ENCODE measurements at places on chromosomes 1 and 21. TPM values are rescaled to one million over a fixed set of nuclear protein-coding genes. Genes with fewer than 3 reads are reported as not detected.

The FMO2 gene
- total RNA-seq, result not detected

The BTBD8 gene
- 1.6 TPM for total RNA-seq

The NAV1 gene
- 2.7 TPM for total RNA-seq

The OR2AK2 gene
- total RNA-seq, result not detected

The CD58 gene
- total RNA-seq, result 29.2 TPM

GRCh38 chr1:115726161-115726560 is 42.4 kb downstream of the CASQ2 start:
- no peak overlapping the region for H3K27ac ChIP-seq
- H3K4me1 ChIP-seq, result no peaks in the 10 kb centered on the region
- H3K36me3 ChIP-seq, result no peaks in the 10 kb centered on the region
- H3K27me3 ChIP-seq, result no peaks in the 10 kb centered on the region
- no peak for DNase-seq

- no peaks in the 10 kb centered on the region for H3K36me3 ChIP-seq
- H3K27me3 ChIP-seq, result no peaks in the 10 kb centered on the region
- DNase-seq, result no peak
- H3K4me3 ChIP-seq, result no peak overlapping the region
- H3K27ac ChIP-seq, result no peak overlapping the region
- H3K4me1 ChIP-seq, result no peaks in the 10 kb centered on the region
Observed at GRCh38 chr1:6300342-6301048, 39.6 kb upstream of the GPR153 start.

GRCh38 chr1:10484521-10484920 is 9.8 kb downstream of the PEX14 start:
- H3K4me3 ChIP-seq, result no peak overlapping the region
- no peak overlapping the region for H3K27ac ChIP-seq
- no peak for DNase-seq
- peaks cover 5% of the 10 kb centered on the region for H3K4me1 ChIP-seq
- no peaks in the 10 kb centered on the region for H3K27me3 ChIP-seq
- peaks cover 7% of the 10 kb centered on the region for H3K36me3 ChIP-seq

DNA sequence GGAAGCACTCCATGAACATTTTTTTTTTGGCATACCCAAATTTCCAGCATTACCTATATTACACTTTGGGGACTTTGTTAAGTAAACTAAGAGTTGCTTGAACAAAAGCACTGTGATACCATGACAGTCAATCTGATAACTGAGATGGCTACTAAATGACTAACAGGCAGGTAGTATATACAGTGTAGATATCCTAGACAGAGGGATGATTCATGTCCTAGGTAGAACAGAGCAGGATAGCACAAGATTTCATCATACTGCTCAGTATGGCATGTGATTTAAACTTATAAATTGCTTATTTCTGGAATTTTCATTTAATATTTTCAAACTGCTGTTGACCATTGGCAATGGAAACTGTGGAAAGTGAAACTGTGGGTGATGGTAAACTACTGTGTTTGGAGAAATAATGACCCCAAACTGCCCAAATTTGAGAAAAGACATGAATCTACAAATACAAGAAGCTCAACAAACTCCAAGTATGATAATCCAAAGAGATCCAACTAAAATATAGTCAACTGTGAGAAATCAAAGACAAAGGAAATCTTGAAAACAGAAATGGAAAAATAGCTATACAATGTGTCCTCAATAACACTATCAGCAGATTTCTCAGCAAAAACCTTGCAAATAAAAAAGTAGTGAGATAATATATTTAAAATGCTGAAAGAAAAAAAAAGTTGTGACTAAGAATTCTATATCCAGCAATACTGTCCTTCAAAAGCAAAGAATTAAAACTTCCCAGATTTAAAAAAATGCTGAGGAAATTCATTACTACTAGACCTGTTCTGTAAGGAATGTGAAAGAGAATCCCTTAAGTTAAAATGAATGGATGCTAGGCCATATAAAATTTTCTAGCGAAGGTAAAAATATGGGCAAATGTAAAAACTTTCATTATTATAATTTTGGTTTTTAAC is 410.4 kb downstream of the DUSP10 start:
- no peaks in the 10 kb centered on the region for H3K27me3 ChIP-seq
- DNase-seq, result no peak
- H3K4me3 ChIP-seq, result no peak overlapping the region
- no peak overlapping the region for H3K27ac ChIP-seq
- no peaks in the 10 kb centered on the region for H3K36me3 ChIP-seq
- H3K4me1 ChIP-seq, result peaks cover 5% of the 10 kb centered on the region

DNA sequence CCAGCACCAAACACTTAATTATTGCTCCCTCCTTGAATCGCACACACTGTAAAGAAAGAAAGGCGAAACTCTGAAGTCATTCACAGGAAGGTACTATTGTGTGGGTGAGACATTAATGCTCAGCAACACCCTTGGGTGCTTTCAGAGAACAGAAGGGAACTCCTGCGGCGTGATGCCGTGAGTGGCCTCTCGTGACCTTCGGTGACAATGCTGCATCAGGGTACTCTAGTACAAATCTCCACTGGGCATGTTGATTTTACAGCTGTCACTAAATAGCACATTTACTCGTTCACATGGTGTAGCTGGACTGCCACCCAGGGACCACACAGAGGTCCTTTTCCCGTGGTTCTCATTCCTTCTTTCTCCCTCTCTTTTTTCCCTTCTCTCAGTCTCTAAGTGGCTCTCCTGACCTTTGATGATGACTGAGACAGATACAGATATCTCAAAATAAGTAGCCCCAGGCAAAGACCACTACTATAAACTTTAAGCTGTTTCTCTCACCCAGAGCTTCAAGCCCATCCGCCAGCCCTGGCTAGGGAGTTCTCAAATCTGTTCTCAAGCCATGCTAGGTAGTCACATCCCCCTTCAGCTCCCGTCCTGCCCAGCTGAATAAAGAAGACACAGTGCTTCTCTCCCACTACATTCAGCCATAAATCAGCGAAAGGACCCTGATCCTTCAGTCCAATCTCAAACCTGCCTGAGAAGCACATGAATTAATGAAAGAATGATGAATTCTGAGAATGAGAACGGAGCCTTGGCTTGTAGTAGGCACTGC is 223.4 kb upstream of the FMN2 start:
- no peak overlapping the region for H3K27ac ChIP-seq
- DNase-seq, result no peak
- no peaks in the 10 kb centered on the region for H3K27me3 ChIP-seq

DNA sequence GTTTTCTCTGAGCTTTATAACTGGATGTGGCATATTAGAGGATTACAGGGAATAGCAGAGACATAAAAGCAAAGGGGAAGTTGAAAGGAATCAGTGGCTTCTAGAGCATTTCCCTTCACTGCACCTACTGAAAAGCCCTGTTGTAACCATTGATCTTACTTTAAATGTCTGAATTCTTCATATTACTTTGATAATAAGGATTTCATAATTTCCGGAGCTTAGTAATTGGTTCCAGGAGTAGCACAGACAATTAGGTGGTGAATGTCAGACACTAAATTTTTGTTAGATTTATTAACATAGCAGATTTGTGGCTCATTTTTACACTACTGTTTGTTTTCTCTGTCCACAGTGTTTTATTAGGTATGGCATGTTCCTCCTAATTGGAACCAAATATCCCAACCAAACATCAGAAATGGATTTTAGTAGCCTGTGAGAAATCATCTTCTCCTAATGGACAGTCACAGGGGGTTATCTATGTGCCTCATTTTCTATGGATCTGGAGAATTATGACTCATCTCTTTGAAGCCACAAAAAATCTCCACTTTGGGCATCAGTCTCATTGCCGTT is 100.5 kb downstream of the GIPC2 start:
- no peak overlapping the region for H3K27ac ChIP-seq
- DNase-seq, result no peak
- peaks cover 20% of the 10 kb centered on the region for H3K27me3 ChIP-seq
- H3K4me1 ChIP-seq, result peaks cover 22% of the 10 kb centered on the region

GRCh38 chr1:166858726-166859419 is 17.2 kb downstream of the TADA1 start:
- peaks cover 69% of the 10 kb centered on the region for H3K36me3 ChIP-seq
- no peaks in the 10 kb centered on the region for H3K27me3 ChIP-seq
- no peak overlapping the region for H3K27ac ChIP-seq
- peaks cover 1% of the 10 kb centered on the region for H3K4me1 ChIP-seq
- no peak for DNase-seq
- H3K4me3 ChIP-seq, result no peak overlapping the region

GRCh38 chr1:240768979-240769378 is 157.0 kb upstream of the GREM2 start:
- H3K36me3 ChIP-seq, result no peaks in the 10 kb centered on the region
- H3K4me3 ChIP-seq, result no peak overlapping the region
- no peak overlapping the region for H3K27ac ChIP-seq
- no peaks in the 10 kb centered on the region for H3K27me3 ChIP-seq
- no peaks in the 10 kb centered on the region for H3K4me1 ChIP-seq

DNA sequence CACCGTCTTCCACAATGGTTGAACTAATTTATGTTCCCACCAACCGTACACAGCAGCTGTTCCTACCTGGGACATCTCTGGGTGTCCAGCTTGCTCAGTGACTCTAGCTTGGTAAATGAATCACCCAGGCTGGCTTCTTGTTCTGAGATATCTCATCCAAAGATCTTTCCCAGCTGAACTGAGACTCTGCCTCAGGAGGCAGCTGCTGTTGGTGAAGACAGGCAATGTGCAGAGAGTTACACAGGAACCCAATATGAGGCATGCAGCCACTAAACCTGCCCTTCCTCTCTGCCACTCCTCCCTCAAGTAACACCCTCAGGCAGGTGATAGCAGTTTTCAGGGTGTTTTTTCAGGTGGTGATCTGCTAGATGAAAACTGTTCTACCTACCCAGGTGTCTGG is 14.0 kb upstream of the FOXO6 start:
- H3K36me3 ChIP-seq, result no peaks in the 10 kb centered on the region
- H3K4me1 ChIP-seq, result peaks cover 11% of the 10 kb centered on the region
- H3K27me3 ChIP-seq, result no peaks in the 10 kb centered on the region
- no peak overlapping the region for H3K27ac ChIP-seq

- peak; percentile 42 for DNase-seq
- peaks cover 15% of the 10 kb centered on the region for H3K4me1 ChIP-seq
- no peak overlapping the region for H3K4me3 ChIP-seq
- H3K27ac ChIP-seq, result no peak overlapping the region
- H3K36me3 ChIP-seq, result peaks cover 12% of the 10 kb centered on the region
Observed at GRCh38 chr1:185439727-185440415, 122.8 kb upstream of the IVNS1ABP start.

DNA sequence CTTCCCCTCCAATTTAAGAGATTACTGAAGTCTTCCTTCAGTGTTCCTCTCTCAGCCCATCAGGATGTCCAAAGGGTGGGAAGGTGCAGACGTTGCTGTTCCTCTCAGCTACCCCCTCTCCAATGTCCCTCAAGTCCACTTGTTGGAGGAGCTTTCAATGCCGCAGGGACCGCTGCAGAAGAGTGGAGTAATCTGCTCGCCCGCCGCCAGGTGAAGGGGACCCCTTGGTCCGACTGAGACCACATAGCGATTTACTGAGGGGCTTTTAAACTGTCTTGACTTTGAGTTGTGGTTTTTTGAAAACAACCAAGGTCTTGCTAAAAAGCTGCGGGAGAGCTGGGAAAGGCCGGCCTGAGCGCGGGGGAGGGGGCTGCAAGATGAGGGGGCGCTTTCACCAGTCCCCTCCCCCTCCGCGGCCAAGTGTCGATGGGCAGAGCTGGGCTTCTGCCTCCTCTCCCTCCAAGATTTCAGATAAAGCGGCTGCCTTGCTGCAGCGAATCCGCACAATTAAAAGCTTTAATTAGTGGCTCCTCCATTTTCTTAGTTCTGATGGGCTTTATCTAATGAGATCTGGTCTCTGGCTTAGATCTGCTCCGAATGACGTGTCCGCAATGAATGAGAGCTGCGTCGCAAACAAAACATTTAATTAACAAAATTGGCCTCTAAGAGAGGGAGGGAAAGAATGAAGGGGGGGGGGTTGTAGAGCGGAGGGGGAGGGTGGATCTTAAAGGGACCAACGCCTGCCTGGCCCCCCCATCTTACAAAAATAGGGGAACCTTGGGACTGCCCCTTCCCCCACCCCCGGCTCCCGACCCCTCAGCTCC is 5.9 kb downstream of the LMO4 start:
- H3K4me3 ChIP-seq, result peak overlapping the region; percentile 74
- H3K4me1 ChIP-seq, result peaks cover 68% of the 10 kb centered on the region
- DNase-seq, result no peak

GRCh38 chr21:33518899-33519298 is 23.0 kb downstream of the GART start:
- H3K36me3 ChIP-seq, result peaks cover 49% of the 10 kb centered on the region
- no peak overlapping the region for H3K27ac ChIP-seq
- DNase-seq, result no peak
- H3K27me3 ChIP-seq, result no peaks in the 10 kb centered on the region

- no peak for DNase-seq
- no peak overlapping the region for H3K4me3 ChIP-seq
- H3K27ac ChIP-seq, result no peak overlapping the region
- no peaks in the 10 kb centered on the region for H3K27me3 ChIP-seq
- no peaks in the 10 kb centered on the region for H3K36me3 ChIP-seq
- H3K4me1 ChIP-seq, result peaks cover under 1% of the 10 kb centered on the region
Observed at GRCh38 chr21:26130249-26130881, 40.2 kb downstream of the APP start.

- peaks cover 94% of the 10 kb centered on the region for H3K27me3 ChIP-seq
- peaks cover 39% of the 10 kb centered on the region for H3K4me1 ChIP-seq
- peaks cover 2% of the 10 kb centered on the region for H3K36me3 ChIP-seq
- DNase-seq, result peak; percentile 67
Observed at GRCh38 chr1:213987927-213988506, at the start of gene PROX1. Gene PROX1 (plus strand): TSS chr1:213987973. CDS start chr1:213996536, 8,563 bp downstream.

DNA sequence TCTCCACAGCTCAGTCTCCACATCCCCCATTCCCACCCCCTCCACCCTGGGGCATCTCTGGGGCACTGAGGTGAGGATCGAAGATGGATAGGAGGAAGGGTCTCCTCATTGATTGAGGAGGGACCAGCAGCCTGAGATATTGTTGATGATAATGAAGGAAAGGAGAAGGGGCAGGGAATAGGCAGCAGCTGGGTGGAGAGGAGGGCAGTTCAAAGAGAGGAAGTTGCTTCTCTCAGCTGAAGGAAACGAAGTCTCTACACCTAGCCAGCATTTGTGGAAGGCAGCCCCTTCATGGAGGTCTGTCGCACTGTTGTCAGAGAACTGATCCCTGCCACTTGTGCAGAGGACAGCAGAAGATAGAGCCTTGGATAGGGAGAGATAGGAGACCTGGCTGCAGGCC is 5.7 kb downstream of the KNCN start:
- no peak overlapping the region for H3K27ac ChIP-seq
- H3K27me3 ChIP-seq, result peaks cover 46% of the 10 kb centered on the region
- no peak for DNase-seq
- H3K4me3 ChIP-seq, result no peak overlapping the region
- H3K4me1 ChIP-seq, result peaks cover 16% of the 10 kb centered on the region
- no peaks in the 10 kb centered on the region for H3K36me3 ChIP-seq

DNA sequence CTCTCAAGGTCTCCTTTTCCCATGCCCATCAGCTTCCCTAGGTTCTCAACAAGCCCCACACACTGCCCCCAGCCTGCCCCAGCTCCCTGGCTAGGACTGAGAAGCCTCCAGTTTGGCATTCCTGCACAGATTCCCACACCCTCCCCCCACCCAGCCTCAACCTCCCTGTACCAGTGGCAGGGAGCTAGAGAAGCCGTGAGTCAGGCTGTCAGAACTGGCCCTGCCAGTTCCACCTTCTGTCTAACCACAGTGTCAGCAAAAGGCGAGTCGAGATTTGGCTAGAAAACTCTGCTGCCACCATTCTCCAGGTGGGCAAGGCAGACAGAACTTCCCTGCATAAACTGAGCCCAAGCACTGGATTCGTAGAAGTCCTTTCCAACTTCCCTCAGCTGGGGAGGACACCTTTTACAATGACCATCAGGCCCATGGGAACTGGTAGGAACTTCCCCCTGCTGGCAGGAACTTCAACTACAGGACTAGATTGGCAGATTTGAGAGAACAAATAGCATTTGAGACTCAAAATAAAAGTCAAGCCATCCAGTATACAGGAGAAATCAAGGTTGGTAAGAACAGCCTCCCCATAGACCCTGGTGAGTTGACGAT is 31.0 kb downstream of the TNNT2 start:
- no peak overlapping the region for H3K4me3 ChIP-seq
- DNase-seq, result peak; percentile 11
- peaks cover 5% of the 10 kb centered on the region for H3K27me3 ChIP-seq
- no peaks in the 10 kb centered on the region for H3K4me1 ChIP-seq
